ENCODE measurements at places on chromosomes 11 and 22.

DNA sequence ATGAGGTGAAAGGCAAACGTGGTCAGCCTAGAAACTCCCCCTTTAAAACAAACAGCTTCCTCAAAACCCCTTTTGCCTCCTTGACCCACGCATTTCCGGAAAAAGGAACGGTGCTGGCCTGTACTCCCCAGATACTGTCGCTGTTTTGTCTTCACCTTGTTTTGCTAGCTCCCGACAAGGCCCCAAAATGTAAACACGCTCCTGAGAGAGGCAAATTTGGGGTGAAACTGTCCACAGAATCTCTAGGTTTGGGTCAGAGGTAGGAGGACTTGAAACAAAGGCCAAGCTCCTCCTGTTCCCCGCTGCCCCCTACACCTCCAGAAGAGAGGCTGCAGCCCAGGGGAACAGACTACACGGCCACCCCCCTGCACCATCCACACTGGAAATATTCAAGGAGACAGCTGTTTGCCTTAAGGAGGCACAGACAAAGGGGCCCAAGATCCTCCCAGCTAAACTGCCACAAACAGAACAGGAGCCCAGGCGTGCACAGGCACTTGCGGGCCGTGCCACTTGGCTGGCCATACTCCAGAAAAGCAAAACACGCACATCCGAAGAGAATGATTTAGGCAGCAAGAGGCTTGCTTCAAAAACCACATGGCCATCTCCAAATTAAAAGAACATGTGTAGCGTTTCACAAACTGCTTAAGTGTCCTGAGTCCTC lies 160.5 kb upstream of the GRK3 start:
- DNase-seq, result no peak

DNA sequence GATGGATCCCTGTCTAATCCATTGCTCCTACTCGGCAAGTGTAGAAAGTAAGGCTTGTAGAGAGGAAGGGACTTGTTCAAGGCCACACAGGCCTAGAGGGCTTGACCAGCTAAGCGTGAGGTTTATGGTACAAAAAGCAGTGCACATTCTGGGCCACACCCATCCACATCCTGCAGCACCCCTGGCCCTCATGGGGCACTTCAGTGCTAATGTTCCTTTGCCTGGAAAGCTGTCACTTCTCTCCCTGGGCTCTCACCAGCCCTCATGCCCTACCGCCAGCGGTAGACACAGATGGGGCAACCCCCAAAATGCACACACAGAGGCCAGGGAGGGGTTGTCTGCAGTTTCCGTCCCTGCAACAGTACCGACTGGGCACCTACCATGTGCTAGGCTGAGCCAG lies 7.1 kb upstream of the MGAT3 start:
- DNase-seq, result no peak

DNA sequence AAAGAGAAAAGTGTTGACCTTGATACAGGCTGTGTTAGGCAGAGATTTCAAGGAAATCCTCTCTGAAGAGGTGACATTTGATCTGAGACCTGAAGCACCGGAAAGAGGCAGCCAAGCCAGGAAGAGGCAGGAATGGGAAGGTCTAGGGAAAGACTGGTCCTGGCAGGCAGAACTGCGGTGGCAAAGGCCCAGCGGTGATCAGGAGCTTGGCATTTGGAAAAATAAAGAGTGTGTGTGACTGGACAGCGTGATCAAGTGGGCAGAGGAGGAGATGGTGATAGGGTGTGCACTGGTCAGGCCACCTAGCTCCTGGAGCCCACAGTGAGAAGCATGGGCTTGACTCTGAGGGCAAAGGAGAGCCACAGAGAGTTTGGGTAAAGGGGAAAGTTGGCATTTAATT lies 27.2 kb upstream of the GAB4 start:
- DNase-seq, result no peak

DNA sequence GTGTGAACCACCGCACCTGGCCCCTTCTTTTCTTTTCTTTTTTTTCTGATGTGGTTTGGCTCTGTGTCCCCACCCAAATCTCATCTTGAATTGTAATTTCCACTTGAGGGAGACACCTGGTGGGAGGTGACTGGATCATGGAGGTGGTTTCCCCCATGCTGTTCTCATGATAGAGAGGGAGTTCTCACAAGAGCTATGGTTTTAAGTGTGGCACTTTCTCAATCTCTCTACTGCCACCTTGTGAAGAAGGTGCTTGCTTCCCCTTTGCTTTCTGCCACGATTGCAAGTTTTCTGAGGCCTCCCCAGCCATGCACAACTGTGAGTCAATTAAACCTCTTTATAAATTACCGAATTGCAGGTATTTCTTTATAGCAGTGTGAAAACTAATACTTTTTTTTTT lies 4.9 kb upstream of the TCN2 start:
- no peak for DNase-seq

DNA sequence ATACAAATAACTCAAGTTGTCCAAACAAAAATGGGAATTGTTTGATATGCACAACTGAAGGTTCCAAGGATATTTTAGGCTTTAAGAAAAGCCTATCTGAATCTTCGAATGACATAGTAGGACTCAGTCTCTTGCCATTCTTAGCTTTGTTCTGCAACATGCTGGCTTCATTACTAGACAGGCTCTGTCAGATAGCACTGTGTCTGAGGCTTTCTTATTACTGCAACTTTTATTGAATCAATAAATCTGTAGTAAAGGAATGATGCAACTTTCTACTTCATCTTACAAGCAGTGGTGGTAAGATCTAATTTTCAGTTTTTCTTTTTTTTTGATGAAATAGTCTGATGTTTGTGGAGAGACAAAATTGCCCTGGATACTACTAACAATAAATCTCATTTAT lies 319.3 kb upstream of the CCDC179 start:
- no peak for DNase-seq

Data from GM12891 (cell line).